ENCODE measurements at places on chromosomes 5 and 9.

DNA sequence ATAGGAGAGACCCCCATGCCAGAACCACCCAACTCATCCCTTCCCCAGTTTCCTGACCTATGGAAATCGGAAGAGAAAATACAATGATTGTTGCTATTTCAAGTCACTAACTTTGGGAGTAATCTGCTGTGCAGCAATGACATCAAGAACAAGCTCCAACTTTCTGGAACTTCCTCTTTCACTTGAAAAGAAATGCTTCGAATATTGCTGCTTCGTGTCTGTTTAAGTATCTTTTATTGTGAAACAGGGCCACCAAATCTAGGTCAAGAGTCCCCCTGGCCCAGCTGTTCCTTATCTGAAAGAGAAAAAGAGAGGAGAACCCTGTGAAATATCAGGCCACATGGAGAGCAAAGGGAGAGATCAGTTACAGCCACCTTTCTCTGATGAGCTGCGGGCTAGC lies 59.4 kb upstream of the DNAH5 start:
- no peak for DNase-seq

GRCh38 chr9:126338945-126339344 lies 12.3 kb downstream of the MVB12B start:
- no peak for DNase-seq

DNA sequence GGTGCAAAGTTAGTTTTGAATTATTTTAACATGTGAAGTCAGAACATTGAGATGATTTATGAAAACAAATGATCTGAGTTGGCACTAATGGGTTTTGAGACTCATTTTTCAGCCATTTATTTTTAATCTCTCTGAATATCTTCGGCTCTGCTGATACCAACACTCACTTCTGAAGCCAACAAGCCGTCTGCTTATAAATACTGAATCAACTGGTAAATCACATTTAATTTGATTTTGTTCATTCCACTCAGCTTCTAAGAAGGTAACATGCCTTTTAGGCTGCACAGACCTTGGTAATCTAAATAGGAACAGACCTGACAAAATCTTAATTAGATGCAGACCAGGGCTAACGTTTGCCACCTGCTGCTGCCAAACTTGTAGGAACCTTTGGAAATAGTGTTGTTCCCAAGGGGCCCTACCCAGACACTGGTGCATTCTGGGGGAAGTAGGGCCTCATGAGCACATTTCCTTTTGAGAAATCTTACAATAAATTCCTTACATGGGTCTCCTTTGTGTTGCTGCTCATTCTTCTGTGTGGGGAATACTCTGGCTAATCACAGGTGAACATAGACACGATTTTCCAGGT lies 182.2 kb downstream of the KCTD16 start:
- DNase-seq = no peak

DNA sequence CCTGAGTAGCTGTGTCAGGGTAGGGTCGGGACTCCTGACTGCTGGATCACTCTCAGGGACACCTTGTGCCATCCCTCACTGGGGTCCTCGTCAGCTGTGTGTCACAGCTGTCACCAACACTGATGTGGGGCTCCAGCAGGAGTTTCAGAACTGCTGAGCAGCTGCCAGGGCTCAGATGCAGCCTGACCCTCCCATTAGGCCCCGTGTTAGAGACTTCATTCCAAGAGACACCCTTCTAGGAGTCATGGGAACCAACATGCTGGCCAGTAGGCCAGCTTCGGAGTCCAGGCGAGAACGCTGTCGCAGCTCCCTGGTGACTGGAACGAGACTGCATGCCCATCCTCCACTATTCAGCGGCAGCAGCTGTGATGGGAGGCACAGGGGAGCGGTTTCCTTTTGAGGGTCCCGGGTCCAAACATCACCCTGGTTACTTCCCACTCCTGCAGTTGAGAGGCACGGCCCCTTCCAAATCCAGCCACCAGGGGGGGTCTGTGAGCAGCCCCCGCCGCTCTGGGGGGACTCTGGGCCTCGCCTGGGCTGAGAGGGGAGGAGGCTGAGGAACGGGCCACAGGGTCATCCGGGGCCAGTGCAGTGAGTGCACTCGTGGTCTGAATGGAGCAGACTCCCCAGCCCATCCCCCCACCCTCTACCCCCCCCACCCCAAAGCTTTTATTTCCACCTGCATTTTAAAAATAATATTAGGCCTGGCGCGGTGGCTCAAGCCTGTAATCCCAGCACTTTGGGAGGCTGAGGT lies 12.6 kb upstream of the TCF7 start:
- DNase-seq = peak; percentile 38

GRCh38 chr5:39355324-39355723 lies 9.0 kb downstream of the C9 start:
- DNase-seq = no peak

All from activated gamma-delta T cell (primary cell).